ENCODE measurements at places on chromosomes 3 and 15.

DNA sequence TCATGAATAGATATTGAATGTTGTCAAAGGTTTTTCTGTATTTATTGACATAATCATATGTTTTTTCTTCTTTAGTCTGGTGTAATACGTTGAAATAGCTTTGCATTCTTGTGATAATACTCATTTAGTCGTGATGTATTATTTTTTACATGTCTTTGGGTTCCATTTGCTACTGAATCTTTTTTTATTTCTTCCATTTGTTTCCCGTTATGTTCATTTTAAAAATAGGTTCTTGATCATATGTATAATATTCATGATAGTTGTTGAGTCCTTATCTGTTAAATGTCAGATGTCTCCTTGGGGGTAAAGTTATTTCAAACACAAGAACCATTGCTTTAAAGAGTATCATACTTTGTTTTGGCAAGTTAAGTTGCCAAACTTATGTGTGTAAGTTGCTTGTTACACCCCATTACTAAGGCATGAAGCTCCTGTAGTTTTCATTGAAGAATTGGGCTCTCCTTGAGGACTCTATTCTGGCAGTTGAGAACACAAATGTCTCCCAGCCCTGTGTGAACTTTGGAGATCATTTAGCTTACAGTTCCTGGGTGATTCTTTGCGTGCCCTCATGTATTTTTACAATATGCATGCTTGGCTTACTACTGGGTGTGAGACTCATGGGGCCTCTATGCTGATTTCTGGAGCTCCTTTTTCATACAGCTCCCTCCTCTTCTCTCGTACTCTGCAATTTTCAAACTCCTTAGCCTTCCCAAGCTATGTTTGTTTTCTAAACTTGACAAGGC is 8.3 kb downstream of the AKAP13 start:
- DNase-seq: no peak

DNA sequence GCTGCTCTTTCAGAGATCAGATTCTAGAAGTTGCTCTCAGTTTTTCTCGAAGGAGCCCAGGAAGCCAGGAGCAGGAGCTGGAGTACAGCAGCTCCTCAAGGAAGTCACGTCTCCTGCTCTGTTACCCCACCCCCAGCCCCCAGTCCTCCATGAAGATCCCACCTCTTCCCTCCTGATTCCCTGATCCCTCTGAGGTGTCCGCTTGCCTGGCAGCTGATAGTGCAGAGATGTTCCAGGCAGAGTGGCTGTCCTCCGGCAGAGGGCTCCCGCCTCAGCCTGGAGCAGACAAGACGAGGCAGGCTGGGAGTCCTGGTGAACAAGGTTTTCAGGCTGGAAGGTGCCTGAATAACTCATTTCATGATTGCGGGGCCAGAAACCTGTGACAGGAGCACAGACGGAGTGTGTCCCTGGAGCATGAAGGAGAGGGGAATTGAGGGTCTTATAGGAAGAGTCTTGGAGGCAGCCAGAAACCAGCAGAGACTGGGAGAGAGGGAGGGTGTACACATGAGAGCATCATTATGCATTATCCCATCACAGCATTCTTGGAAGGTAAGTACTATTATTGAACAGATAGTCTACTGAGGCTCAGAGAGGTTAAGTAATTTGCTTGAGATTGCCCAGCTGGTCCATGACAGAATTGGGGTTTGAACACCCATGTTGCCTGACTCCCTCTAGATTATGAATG is 1.2 kb downstream of the HRH1 start:
- DNase-seq: no peak

- DNase-seq: no peak
Measured at GRCh38 chr3:77835921-77836320, 796.0 kb downstream of the ROBO2 start.

- no peak for DNase-seq
Measured at GRCh38 chr3:30236011-30236410, 370.4 kb upstream of the TGFBR2 start.

- DNase-seq: no peak
Measured at GRCh38 chr15:44535523-44536301, 1.2 kb upstream of the EIF3J start.

- no peak for DNase-seq
Measured at GRCh38 chr3:171348121-171348520, 112.1 kb downstream of the TNIK start.

- no peak for DNase-seq
Measured at GRCh38 chr3:141287326-141287725, 55.7 kb downstream of the PXYLP1 start.

DNA sequence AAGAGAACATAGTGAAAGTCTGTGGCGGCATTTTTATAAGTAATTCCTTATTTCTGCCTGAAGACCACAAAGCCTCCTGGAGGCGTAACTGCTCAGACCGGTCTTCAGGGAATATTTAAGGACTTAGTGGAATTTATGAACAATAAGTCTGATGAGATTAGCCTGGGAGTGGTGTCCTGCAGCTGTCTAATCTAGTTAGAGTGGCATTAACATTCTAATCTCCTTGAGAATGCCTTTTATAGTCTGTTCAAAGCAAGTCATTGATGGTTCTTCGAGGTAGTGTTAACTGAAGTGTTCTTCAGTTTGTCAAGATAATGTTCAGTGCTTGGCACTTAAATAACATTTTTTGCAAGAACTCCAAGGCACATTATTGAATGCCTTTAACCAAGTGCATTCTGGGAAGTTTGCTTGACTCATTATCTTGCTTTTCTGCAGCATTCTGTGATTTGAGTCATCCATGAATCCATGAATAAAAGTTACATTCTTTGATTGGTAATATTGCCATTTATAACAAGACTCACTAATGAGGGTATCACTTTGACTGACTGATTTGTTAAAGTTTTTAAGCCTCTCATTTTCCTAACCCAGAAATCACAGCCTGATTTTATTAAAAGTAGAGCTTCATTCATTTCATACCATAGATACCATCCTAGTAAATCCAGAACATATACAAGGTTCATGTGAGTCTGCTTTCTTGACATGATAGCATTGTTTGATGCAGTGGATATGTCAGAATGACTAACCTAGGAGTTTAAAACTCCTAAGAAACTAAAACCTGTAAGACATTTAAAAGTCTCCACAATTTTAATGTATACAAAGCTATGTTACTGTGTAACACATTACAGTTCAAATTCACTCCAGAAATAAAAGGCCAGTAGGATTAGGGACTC is 12.5 kb downstream of the RBM5 start:
- no peak for DNase-seq

GRCh38 chr15:101153801-101154656 is 97.8 kb downstream of the CHSY1 start:
- no peak for DNase-seq

Data from stimulated activated CD4-positive, alpha-beta T cell treated with anti-CD3 and anti-CD28 coated beads, Interleukin-15, amount 100 ng/mL, for 1 hour (primary cell).